ENCODE measurements at places on chromosomes 1 and 21. TPM values are rescaled to one million over a fixed set of nuclear protein-coding genes. Genes with fewer than 3 reads are reported as not detected.

Gene BMP8B
- polyA plus RNA-seq: 0.68 TPM

Gene NUP210L
- not detected for polyA plus RNA-seq

Gene IL19
- polyA plus RNA-seq: 3.1 TPM

Gene GUK1
- polyA plus RNA-seq: 457 TPM

Gene RGS8
- polyA plus RNA-seq: not detected

Gene ST6GALNAC3
- 1.9 TPM for polyA plus RNA-seq

Gene CELA3A
- 53.2 TPM for polyA plus RNA-seq

Gene C1orf94
- polyA plus RNA-seq: not detected

Gene RPE65
- polyA plus RNA-seq: not detected

Gene NBPF6
- not detected for polyA plus RNA-seq

Gene GJC2
- polyA plus RNA-seq: 0.46 TPM

Gene RPTN
- polyA plus RNA-seq: not detected

Gene ADORA3
- 4.7 TPM for polyA plus RNA-seq

Gene PLEKHG5
- polyA plus RNA-seq: 7.2 TPM

Gene PRMT2
- polyA plus RNA-seq: 63.9 TPM

Gene BCAR3
- 5.6 TPM for polyA plus RNA-seq

Gene PROK1
- polyA plus RNA-seq: 1.5 TPM

Gene ETV3L
- polyA plus RNA-seq: not detected

Gene LMNA
- polyA plus RNA-seq: 201 TPM

Gene MYOG
- polyA plus RNA-seq: not detected

Gene KRTAP19-7
- polyA plus RNA-seq: not detected

Gene PHF13
- 4.5 TPM for polyA plus RNA-seq

Gene GPR25
- polyA plus RNA-seq: 0.08 TPM

Gene CA14
- 0.68 TPM for polyA plus RNA-seq

Gene TCP10L
- polyA plus RNA-seq: not detected

Gene SPRR2E
- polyA plus RNA-seq: 27.4 TPM

Gene SELL
- polyA plus RNA-seq: 3.1 TPM

Gene FNDC5
- 2.0 TPM for polyA plus RNA-seq

Gene ADAMTS4
- polyA plus RNA-seq: 1.4 TPM

Gene TNFRSF1B
- polyA plus RNA-seq: 7.8 TPM

Gene KCNQ4
- 0.31 TPM for polyA plus RNA-seq

Gene MFAP2
- polyA plus RNA-seq: 2.7 TPM

Gene CFHR1
- not detected for polyA plus RNA-seq

Gene KRTAP13-2
- not detected for polyA plus RNA-seq

Gene NRIP1
- 3.8 TPM for polyA plus RNA-seq

Gene SPRR3
- polyA plus RNA-seq: 932 TPM

Gene MROH9
- polyA plus RNA-seq: not detected

Gene TMEM82
- 0.75 TPM for polyA plus RNA-seq

Gene CLDN17
- not detected for polyA plus RNA-seq

Gene FAM163A
- polyA plus RNA-seq: 0.61 TPM

Gene OR10Z1
- polyA plus RNA-seq: not detected

Gene CRP
- polyA plus RNA-seq: not detected

Gene IKBKE
- 5.8 TPM for polyA plus RNA-seq

Gene OR2M3
- not detected for polyA plus RNA-seq

Gene C8A
- polyA plus RNA-seq: 0.38 TPM

Gene LRRC3
- 1.3 TPM for polyA plus RNA-seq

Gene EFHD2
- polyA plus RNA-seq: 101 TPM

Gene KRTAP19-3
- polyA plus RNA-seq: not detected

Measured in stomach (tissue), 19 donors.